Stimulated activated naive CD4-positive, alpha-beta T cell (primary cell): ENCODE measurements at places on chromosomes 2 and 18.

DNA sequence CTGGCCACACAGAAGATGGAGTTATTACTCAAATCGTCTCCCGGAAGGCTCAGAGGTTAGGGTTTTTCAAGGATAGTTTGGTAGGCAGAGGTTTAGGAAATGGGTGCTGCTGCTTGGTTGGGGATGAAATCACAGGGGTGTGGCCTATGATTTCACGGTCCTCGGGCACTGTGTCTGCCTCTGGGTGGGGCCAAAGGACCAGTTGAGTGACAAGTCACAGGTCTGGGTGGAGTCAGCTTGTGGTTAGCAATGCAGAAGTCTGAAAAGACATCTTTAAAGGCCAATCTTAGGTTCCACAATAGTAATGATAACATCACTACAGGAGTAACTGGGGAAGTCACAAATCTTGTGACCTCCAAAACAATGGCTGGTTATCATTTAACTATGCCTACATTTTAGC is 387.8 kb downstream of the ZNF521 start:
- DNase-seq, result no peak

GRCh38 chr2:197092431-197092830 is 165.9 kb upstream of the PGAP1 start:
- DNase-seq, result no peak

GRCh38 chr18:14927701-14928100 is 179.7 kb downstream of the ANKRD30B start:
- no peak for DNase-seq

DNA sequence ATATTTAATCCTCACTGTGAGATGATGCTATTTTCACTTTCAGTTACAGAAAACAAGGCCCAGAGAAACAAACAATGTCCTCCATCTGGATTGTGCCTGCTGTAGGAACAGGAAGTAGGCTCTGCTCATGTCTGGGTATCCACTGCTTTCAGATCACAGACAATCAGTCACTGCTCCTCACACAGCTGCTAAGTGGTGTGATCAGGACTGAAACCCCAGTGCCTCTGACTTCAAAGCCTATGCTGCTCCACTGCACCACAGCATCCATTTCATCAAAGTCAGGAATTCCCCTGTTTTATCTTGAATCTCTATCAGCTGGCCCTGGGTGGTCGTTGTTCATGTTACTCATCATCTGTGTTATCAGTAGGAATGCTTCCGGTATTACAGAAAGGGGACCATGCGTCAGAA is 303.8 kb upstream of the TRIB2 start:
- DNase-seq, result no peak

DNA sequence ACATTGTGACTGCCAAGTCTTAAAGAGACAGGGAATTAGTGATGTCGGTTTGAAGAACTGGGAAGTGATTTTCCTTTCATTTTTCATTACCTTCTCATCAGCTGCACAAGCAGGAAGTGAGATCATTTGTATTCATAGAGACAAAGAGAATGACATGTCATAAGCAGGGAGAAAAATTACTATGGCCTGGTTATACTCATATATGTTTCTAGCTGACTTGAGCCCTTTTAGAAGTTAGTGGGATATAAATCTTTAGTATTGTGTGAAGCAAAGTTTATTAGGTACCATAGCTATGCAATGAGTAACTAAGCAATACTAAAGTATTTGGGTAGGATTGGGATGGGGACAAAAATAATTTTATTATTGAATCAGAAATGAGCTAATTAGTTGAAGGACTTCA is 284.1 kb downstream of the PID1 start:
- DNase-seq, result no peak

GRCh38 chr2:15162620-15163019 is 398.5 kb downstream of the NBAS start:
- DNase-seq, result no peak

- DNase-seq, result no peak
Measured at GRCh38 chr2:13201924-13202323, 485.2 kb downstream of the TRIB2 start.

GRCh38 chr2:20771299-20771698 is 51.6 kb downstream of the LDAH start:
- no peak for DNase-seq

DNA sequence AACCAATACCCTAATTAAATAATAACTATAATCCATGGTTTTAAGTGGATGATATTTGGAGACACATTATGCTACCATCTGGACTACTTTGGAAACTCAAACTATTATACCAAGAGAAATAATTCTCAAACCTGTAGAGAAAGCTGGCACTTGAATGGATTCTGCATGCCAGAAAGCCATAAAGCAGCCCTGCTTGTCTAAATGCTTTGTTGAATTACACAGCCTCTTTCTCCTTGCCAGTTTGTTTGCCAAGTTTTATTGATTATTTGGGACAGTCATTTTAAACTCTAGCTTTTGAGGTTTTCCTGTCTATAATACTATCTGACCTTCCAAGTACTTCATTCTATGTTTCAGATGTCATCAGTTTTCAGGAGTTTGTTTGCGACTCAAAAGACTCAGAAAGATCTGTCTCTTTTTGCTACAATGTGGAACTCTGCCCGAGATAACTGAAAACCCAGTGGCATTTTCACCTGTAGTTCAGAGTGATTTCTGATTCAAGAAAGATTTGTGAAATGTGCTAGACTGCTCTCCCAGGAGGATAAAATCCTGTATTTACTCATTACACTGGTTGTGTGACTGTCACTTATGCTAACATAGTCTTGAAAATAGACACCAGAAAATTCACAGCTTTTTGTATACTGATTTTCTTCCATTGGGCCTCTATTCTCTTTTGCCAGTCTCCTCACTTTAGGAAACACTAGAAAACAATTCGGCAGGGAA is 29.2 kb upstream of the MBOAT2 start:
- no peak for DNase-seq

DNA sequence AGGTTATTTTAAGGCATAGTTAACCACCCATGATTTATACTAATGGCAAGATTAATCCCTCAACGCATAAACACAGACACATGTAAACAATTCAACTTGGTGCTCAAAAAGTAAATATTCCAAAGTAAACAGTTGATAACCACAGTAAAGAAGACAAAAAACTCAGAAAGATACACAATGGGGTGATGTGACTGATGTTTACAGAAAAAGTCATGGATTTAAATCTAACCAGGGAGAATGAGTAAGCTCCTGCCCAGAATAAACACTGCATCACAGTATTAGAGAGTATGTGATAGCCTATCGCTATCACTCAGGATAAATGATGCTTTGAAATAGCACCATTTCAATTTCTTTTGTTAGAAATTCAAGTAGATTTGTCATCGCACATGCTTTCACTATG is 49.3 kb downstream of the HIBCH start:
- no peak for DNase-seq

GRCh38 chr2:206198677-206199076 is 39.0 kb downstream of the EEF1B2 start:
- no peak for DNase-seq

- no peak for DNase-seq
Measured at GRCh38 chr18:3660739-3661515, 211.0 kb downstream of the TGIF1 start.

GRCh38 chr18:26584745-26585144 is 36.4 kb upstream of the KCTD1 start:
- DNase-seq, result no peak
